ENCODE measurements at places on chromosomes 12 and 14. TPM values are rescaled to one million over a fixed set of nuclear protein-coding genes. Genes with fewer than 3 reads are reported as not detected.
A peak's percentile ranks its signal among the peaks of the same experiment; 100 is the strongest.

DNA sequence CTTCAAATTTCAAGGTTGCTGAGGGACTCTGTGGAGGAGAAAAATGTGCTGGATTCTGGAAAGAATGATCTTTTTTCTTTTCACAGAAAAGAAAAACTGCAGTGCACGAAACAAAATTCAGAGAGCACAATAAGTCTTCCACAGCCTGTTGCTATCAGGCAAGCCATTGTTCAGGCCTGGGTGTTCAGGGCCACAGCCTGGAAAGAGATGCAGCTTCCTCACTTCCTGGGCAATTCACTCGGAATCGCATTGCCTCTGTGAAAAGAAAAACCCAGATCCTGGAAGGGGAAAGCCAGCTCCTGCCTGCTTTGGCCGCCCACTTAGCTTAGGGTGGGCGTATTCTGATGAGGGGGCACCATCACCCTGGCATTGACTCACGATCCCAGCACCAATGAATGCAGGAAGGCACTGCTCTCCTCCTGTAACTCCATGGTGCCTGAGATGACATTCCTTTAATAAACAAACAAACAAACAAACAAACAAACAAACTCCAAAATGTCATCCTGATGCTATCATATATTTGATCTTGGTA, 863.9 kb downstream of the BCL11B start:
- no peak for DNase-seq

DNA sequence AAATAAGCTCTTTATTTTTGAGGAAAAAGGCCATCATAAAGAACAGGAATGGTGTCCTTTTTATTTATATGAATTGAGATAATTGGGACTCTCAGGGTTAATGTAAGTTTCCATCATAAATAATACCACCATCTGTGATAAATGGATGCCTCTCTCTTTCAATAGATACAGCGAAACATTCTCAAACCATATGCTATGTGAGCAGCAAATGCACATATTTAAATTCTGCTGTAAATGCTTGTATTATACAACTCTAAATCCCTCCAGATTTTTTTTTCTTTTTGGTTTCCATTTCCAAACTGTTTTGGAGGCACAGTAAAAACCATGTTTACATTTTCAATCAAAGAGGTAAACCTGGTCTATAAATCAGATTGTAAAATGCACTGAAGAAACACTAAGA, 132.3 kb downstream of the TMEM132C start:
- DNase-seq, result no peak

DNA sequence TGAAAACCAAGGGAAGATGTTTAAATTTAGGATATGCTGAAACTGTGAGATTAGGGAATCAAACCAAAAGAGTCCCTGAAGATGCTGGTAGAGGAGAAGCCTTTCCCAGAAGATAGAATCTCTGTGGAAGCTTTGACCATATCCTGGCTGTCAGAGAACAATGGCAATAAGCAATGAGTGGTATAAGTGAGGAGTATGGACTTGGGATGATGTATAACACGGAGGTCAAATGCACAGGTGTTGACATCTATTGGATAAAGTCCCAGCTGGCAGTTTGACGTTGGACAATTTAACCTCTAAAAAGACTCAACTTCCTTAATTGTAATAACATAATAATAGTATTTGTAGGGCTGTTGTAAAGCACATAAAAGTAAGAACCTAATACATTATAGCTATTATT, 30.1 kb upstream of the CLEC14A start:
- no peak for DNase-seq

DNA sequence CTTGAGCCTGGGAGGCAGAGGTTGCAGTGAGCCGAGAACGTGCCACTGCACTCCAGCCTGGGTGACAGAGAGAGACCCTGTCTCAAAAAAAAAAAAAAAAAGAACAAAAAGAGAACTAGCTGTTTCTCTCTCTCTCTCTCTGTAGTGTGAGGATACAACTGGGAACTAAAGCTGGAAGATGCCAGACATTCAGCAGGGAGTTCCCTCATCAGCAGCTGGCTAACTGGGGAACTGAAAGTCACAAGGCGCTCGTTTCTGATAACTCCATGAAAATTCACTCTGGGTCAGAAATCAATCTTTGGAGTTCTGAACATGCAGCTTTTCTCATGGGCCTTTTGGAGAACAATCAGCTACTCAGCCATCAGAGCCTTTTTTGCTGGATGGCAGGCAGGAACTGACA, 43.5 kb upstream of the MAP1LC3B2 start:
- DNase-seq, result no peak

DNA sequence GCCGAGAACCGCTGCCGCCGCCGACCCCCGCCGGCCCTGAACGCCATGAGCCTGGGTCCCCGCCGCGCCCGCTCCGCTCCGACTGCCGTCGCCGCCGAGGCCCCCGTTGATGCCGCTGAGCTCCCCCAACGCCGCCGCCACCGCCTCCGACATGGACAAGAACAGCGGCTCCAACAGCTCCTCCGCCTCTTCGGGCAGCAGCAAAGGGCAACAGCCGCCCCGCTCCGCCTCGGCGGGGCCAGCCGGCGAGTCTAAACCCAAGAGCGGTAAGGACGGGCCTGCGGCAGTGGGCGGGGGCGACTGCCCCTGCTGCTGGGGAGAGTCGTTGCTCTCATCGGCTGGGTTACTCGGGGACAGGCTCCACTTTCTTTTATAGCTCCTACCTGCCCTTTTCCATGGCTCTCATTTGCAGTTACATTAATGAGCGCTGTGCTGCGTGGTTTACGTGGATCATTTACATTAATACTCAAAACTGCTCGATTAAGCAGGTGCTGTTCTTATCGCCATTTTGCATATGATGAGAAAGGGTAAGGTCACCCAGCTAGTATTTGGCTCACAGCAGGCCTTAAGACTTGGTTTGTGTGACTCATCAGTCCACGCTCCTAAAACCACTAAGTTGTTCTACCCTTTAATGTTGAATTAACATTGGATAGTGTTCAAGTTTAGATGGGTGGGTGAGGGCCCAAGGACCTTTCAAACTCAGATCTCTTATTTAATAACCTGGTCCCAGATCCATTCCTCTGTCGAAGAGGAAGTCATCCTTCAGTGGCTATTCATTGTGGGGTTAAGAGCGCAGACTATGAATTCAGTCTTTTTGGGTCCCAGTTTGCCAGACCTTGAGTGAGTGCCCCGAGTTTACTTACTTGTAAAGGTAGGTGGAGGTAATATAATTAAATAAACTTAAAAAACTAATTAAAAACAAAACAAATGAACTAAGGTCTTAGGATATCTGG, 823 bp downstream of the RNF10 start:
- peak; percentile 54 for DNase-seq

GRCh38 chr12:43362910-43363694, 188.9 kb downstream of the ADAMTS20 start:
- DNase-seq, result no peak

DNA sequence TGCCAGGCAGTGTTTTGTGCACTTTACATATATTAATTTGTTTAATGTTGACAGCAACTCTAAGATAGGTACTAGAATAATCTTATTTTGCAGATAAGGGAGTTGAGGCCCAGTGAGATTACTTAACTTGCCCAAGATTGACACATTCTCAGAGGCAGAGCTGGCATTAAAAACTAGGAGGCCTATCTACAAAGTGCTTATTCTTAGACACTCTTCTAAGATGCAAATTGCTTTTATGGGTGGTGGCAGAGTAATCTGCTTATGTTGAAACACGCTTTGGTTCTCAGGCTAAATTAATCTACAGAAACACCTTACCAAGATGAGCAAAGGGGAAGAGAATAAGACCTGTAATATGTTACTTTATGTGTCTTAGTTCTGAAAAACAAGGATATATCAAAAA, 7.2 kb downstream of the MGP start:
- DNase-seq, result no peak

- DNase-seq, result no peak
Measured at GRCh38 chr14:58638231-58639197, 752 bp downstream of the DACT1 start.

GRCh38 chr12:24937553-24938244, 11.2 kb downstream of the BCAT1 start:
- DNase-seq, result no peak

DNA sequence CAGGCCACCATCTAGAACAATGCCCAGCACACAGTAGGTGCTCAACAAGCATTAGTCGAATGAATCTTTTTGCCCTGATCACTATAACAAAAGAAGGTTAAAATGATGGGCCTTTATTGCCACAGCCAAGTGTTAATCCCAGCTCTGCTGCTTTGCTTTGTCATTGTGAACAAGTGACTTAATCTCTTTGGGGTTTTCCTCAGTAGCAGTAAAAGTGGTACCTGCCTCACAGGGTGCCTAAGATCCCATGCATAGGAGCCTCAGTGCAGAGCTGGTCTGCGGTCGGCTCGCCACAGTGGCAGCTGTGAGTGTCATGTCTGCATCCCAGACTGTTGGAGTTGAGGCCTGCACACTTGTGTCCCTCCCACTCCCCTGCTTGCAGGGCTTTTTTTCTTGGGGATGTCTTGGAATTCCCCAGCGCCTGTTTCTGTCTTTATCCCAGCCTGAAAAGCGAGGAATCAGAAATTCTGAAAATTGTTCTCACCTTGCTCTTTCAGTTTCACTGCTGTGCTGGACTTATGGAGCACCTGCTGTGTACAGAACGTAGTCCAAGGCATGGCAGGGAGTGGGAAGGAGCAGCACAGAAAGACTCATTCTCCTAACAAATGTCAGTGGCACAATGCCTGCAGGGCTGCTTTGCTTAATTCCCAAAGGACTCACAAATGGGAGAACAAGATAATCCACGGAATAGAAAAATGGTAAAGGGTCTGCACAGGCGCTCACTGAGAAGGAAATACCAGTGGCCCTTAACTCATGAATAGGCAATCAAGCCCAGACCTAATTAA, 90.8 kb downstream of the EML1 start:
- DNase-seq, result no peak

DNA sequence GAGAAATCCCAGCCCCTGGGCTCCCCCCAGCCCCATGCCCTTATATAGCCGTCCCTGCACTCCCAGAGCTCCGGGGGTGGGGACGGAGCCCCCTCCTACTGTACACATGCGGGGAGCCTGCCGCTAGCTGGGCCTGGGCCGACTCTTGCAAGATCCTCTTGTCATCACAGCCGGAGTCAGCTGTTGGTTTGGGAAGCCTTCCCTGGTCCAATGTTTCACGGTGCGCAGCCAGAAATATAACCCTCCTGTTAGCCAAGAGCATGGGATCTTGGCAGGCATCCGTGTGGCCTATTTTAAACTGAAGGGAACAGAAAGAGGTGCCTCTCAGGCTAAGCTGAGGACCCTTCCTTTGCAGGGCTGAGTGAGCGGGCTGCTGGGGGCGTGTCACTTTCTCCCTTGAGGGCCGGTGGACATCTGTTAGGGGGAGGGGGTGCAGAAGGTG, 175.3 kb downstream of the TSPAN9 start:
- peak; percentile 89 for DNase-seq

DNA sequence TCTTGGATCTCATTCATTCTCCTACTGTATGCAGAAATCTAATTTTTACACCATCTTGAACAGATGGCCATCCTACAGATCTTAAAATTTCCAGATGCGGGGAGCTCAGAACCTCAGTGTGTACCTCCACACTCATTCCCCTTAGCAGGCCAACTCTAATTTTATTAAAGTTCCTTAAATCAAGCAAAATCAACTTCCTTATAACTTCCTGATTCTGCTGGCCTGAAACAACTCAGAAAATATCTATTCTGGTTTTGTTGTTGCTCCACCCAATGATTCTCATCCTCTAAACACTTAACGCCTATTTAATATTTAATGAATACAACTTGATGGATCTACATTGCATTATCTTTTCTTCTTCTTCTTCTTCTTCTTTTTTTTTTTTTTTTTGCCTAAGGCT, 3.1 kb downstream of the EMP1 start:
- no peak for DNase-seq

GRCh38 chr14:77882636-77883035, 82.7 kb downstream of the ADCK1 start:
- DNase-seq, result no peak

GRCh38 chr12:11859705-11860425, 210.4 kb downstream of the ETV6 start:
- DNase-seq, result no peak

DNA sequence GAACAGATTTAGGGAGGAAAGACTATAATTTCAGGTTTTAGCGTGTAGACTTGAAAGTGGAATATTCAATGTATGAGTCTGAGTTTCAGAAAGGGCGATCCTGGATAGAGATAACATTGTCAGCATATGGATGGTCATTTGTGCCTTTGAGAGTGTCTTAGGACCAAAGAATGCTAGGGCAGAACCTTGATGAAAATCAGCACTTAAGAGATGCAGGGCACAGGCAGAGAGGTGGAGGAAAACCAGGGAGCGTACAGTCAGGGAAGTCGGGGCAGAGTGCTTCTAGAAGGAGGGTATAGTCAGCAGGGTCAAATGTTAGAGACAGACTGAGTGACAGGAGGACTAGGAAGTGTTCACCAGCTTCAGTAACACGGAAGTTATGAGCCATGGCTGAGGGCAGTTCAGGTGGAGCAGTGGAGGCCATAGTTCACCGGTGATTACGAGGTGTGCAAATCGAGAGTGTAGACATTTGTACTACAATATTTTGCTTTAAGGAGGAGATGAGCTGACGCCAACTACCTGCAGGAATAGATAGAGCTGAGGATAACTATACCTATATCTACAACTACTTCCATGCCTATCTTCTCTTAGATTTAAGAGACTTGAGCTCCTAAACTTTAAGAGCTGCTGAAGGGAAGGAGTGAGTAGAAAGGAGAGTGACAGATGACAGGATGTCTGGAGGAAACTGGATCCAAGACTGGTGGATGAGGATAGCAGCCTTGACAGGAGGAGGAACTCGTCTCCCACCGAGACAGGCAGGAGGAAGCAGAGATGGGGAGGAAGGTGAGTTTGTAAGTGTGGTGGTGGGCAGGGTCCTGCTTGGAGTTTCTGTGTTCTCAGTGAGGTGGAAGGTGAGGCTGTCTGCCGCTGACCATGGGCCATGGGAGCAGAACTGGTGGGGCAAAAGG, 6.5 kb downstream of the CBLN3 start:
- peak; percentile 41 for DNase-seq

DNA sequence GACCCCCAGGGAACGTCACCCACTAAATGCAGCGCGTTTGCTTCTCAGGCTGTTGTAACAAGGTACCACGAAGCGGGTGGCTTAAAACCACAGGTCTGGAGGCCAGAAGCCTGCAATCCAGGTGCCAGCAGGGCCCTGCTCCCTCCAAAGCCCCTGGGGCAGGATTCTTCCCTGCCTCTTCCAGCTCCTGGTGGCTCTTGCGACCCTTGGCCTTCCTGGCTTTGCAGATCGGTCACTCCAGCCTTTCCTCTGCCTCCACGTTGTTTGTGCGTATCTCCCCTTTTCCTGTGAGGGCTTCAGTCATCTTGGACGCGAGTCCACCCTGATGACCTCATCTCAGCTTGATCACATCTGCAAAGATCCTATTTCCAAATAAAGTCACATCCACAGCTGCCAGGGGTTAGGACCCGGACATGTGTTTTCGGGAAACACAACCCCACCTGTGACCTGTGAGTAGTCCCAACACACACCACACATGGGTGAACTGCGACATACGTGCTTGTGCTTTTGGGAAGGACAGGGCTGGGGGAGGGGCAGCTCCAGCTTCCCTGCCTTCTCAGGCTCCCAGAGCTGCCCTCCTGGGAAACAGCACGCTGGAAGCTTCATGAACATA, 114.5 kb upstream of the NCOR2 start:
- no peak for DNase-seq

- DNase-seq, result no peak
Measured at GRCh38 chr12:278046-278445, 15.4 kb upstream of the SLC6A13 start.

- no peak for DNase-seq
Measured at GRCh38 chr14:80152763-80153162, 58.5 kb downstream of the DIO2 start.

- DNase-seq, result no peak
Measured at GRCh38 chr14:89461256-89461655, 44.2 kb upstream of the FOXN3 start.

Gene TROAP
- 1.3 TPM for total RNA-seq

Gene EXOC3L4
- total RNA-seq, result 2.5 TPM

Gene ELK3
- 41.7 TPM for total RNA-seq

Gene RDH12
- total RNA-seq, result 0.21 TPM

Gene KRT72
- not detected for total RNA-seq

Gene APOF
- not detected for total RNA-seq

Gene ADAMTS20
- not detected for total RNA-seq

Measured in ureter (tissue), 1 donor.